ENCODE measurements at places on chromosomes 12 and 14.

DNA sequence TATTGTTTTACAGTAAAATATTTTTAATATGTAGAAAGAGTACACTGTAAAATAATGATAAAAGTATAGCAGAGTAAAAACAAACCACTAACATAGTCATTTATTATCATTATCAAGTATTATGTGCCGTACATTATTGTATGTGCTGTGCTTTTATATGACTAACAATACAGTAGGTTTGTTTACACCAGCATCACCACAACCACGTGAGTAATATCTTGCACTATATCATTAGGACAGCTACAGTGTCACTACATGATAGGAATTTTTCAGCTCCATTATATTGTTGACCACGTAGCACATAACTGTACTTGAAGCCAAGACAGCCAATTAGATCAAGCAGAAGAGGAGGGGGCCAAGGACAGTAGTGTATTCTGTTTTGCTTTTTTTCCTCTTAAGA is 415.4 kb downstream of the RAD51B start:
- DNase-seq = no peak

DNA sequence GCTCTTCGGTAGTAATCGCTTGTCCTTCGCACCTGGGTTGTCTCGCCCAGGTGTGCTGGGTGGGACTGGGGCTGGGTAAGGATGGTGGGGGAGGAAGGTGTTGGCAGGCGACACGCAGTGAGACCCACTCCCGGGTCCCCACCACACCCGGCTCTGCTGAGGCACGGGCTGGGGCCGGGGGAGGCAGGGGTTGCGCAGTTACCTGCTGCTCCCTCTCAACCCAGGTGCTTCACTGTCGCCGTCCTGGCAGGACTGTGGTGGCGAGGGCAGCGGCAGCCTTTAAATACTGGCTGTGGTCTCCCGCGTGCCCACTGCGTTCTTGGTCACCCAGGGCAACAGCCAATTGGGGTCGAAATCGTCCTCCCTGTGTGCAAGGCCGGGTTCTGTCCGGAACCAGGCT is at the start of gene CCER1:
Gene CCER1, minus strand, starts transcription at position 256 of the 400 bp plus-strand sequence. CDS start 434 bp downstream, outside the sequence.
- DNase-seq = no peak

DNA sequence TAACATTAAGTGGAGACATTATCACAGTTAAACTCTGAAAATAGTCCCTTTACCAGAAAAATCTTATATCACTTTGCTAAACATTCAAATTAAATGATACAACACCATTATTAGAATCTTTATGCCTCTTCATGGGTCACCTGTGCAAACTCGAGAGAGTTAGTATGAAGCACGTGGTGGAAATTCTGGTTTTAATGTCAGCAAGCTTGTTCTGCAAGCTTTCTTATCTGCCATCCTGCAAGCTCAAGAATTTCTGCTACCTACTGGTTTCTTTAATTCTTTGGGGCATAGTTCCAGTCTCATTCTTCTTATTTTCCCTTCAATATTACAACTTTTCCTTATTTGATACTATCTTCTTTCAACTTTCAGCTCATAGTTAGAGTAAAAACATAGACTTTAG is 868 bp downstream of the CATSPERB start:
- no peak for DNase-seq

GRCh38 chr14:75371297-75371696 is 56.5 kb upstream of the JDP2 start:
- no peak for DNase-seq

- no peak for DNase-seq
Observed at GRCh38 chr12:132230381-132230780, 86.1 kb downstream of the NOC4L start.

GRCh38 chr12:64673490-64674169 is 63.3 kb downstream of the RASSF3 start:
- DNase-seq = no peak

GRCh38 chr12:107329569-107330324 is 236.4 kb upstream of the CRY1 start:
- no peak for DNase-seq
